ENCODE measurements at places on chromosomes 6 and 20.

GRCh38 chr20:57048027-57048869 is 218.2 kb downstream of the BMP7 start:
- no peaks in the 10 kb centered on the region for H3K27me3 ChIP-seq
- no peak overlapping the region for H3K4me3 ChIP-seq
- H3K27ac ChIP-seq = no peak overlapping the region
- no peaks in the 10 kb centered on the region for H3K36me3 ChIP-seq
- DNase-seq = peak; percentile 64

DNA sequence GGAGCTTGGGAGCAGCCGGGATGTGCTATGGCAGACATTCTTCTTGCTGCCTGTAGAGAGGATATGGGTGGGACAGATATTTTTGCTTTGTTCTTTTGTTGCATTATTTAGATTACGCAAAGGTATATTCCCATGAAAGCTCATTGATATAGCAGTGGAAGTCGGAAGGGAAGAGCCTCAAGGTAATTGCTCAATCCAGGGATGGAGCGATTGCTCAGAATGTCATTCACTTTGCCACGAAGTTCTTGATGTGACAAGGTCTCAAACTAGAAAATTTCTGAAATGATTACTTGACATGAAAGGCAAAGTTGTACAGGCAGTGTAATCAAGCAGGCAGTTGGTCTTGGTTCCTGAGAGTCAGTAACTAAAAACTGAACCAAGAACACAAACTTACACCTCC is 615.6 kb upstream of the CDH4 start:
- H3K4me3 ChIP-seq = no peak overlapping the region
- no peaks in the 10 kb centered on the region for H3K27me3 ChIP-seq
- H3K4me1 ChIP-seq = no peaks in the 10 kb centered on the region
- H3K36me3 ChIP-seq = no peaks in the 10 kb centered on the region

GRCh38 chr6:16434885-16435284 is 196.5 kb downstream of the GMPR start:
- no peaks in the 10 kb centered on the region for H3K36me3 ChIP-seq
- no peak for DNase-seq
- no peak overlapping the region for H3K4me3 ChIP-seq
- H3K27me3 ChIP-seq = no peaks in the 10 kb centered on the region
- H3K4me1 ChIP-seq = peaks cover 63% of the 10 kb centered on the region

GRCh38 chr6:11009353-11009752 is 34.8 kb downstream of the ELOVL2 start:
- H3K4me3 ChIP-seq = no peak overlapping the region
- no peak overlapping the region for H3K27ac ChIP-seq
- H3K4me1 ChIP-seq = no peaks in the 10 kb centered on the region
- peaks cover 3% of the 10 kb centered on the region for H3K27me3 ChIP-seq
- no peaks in the 10 kb centered on the region for H3K36me3 ChIP-seq

DNA sequence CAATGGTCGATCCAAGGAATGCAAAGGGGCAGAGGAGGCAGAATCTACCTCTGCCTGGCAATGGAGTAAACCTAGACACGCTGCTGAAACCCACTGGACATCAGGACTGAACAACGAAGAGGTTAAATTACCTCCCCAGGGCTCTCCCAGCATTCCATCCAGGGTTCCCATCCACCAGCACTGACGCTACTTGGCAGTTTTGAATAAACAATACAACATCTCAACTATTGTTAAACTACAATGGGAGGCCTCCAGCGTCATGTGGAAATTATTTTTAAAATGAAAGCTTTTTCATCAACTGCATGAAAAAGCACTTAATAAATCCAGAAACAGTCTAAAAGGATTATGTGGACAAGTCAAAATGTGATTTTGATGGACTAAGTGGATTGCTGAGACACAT is 96.8 kb upstream of the NHSL1 start:
- no peaks in the 10 kb centered on the region for H3K27me3 ChIP-seq
- DNase-seq = no peak
- no peaks in the 10 kb centered on the region for H3K4me1 ChIP-seq
- no peak overlapping the region for H3K27ac ChIP-seq

DNA sequence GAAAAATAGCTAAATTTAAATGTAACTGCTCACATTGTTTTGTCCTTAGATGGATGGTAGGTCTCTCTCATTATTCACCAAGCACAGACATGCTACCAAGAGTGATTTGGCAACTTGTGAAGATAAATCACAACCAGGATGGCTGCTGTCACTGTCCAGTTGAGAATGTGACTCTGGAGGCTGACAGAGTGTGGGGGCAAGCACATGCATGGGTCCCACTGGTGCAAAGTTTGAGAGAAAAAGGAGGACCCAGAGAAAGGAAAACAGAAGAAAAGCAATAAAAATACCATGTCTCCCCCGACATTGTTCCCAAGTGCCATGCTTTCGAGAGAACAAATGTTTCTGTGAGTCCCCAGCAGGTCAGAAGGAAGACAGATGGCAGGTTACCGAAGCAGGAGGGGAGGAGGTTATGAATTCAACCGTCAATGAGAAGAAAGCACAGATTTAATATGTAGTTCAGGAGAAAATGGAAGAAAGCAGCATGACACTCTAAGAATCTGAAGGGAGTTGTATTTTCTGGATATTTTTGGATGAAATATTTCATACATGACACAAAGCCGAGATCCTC is 73.0 kb upstream of the TSHZ2 start:
- no peak for DNase-seq
- H3K36me3 ChIP-seq = no peaks in the 10 kb centered on the region
- H3K27ac ChIP-seq = no peak overlapping the region
- no peaks in the 10 kb centered on the region for H3K4me1 ChIP-seq
- H3K4me3 ChIP-seq = no peak overlapping the region

- no peak overlapping the region for H3K27ac ChIP-seq
- H3K36me3 ChIP-seq = no peaks in the 10 kb centered on the region
- no peaks in the 10 kb centered on the region for H3K27me3 ChIP-seq
- H3K4me1 ChIP-seq = peaks cover 10% of the 10 kb centered on the region
- H3K4me3 ChIP-seq = no peak overlapping the region
- no peak for DNase-seq
Observed at GRCh38 chr6:157097255-157097955, 225.9 kb downstream of the TMEM242 start.

- no peaks in the 10 kb centered on the region for H3K36me3 ChIP-seq
- no peak overlapping the region for H3K27ac ChIP-seq
- no peaks in the 10 kb centered on the region for H3K27me3 ChIP-seq
- peak; percentile 52 for DNase-seq
Observed at GRCh38 chr6:170096191-170096802, 194.6 kb downstream of the DLL1 start.

GRCh38 chr6:160050022-160050421 is 71.6 kb upstream of the SLC22A1 start:
- H3K36me3 ChIP-seq = peaks cover 24% of the 10 kb centered on the region
- no peak overlapping the region for H3K4me3 ChIP-seq
- no peak overlapping the region for H3K27ac ChIP-seq
- no peaks in the 10 kb centered on the region for H3K4me1 ChIP-seq
- DNase-seq = no peak

- peak overlapping the region; percentile 98 for H3K27ac ChIP-seq
- DNase-seq = peak; percentile 76
- H3K4me1 ChIP-seq = no peaks in the 10 kb centered on the region
- peak overlapping the region; percentile 95 for H3K4me3 ChIP-seq
- no peaks in the 10 kb centered on the region for H3K27me3 ChIP-seq
- peaks cover 13% of the 10 kb centered on the region for H3K36me3 ChIP-seq
Observed at GRCh38 chr20:23362392-23363256, 642 bp downstream of the GZF1 start.

DNA sequence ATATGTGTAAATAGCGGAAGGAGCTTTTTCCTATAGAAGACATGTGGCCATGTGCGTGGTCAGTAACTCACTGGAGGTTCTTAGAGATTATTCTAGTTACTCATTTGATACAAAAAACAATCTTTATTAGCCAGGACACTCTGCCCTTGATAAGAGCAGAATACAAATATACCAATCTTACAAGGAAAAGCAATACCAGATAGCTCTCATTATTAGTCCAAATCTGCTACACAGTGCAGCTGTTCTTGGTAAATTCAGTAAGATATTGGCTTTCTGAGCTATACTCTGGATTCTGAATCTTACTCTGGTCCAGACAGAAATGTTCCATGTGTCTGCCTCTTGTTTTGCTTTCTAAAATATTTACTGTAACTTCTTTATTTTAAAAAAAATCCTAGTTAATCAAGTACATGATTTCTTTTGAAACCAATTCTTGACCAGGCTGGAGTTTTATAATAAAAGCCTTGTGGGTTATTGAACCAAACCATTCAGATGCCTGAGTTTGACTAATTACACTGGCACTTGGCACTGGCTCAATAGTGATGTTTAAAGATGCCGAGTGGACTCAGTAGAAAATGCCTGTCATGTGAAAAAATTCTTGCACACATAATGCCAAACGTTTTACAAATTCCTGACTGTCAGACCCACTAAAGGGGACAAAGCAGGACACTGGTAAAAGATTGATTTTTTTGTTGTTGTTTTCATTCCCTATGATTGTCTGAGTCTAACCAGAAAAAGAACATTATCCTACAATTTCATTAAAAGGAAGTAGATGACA is 242.8 kb upstream of the TCF21 start:
- H3K4me1 ChIP-seq = no peaks in the 10 kb centered on the region
- H3K27ac ChIP-seq = no peak overlapping the region
- H3K27me3 ChIP-seq = peaks cover 3% of the 10 kb centered on the region
- no peak overlapping the region for H3K4me3 ChIP-seq
- H3K36me3 ChIP-seq = no peaks in the 10 kb centered on the region

DNA sequence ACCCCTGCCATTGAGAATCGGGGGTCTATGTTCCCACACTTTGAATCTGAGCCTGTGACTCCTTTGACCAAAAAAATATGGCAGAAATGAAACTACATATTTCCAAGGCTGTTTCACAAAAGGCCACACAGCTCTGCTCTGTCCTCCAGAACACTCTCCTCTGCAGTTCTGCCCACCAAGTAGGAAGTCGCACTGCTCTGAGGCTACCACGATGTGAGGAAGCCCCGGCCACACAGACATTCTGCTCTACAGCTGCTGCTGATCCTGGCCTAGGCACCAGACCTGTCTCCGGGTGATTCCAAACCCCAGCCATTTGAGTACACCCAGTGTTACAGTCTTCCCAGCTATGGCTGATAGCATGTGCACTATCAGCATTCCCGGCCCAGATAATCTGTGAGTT is 85.1 kb downstream of the LYRM4 start:
- H3K4me3 ChIP-seq = no peak overlapping the region
- no peak for DNase-seq
- no peaks in the 10 kb centered on the region for H3K36me3 ChIP-seq
- H3K4me1 ChIP-seq = no peaks in the 10 kb centered on the region
- H3K27ac ChIP-seq = no peak overlapping the region

DNA sequence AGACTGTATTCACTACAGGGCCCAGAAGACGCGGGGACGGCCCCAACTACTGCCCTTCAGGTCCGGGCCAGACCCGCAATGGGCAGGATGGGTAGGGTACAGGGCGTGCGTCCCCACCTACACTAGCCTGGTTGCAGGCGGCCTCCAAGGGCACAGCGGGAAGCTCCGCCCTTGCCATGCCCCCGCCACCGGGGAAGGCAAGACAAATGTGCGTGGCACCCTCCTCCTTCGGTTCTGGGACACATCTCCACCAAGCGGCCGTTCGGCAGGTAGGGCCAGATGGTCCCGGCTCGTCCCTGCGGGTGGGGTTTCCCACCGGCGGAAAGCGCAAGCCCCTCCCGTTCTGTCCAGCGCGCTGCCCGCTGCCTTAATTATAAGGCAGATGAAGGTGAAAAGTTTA is 5.6 kb downstream of the NXT1 start:
- no peak overlapping the region for H3K4me3 ChIP-seq
- peaks cover 22% of the 10 kb centered on the region for H3K36me3 ChIP-seq
- no peaks in the 10 kb centered on the region for H3K27me3 ChIP-seq
- no peaks in the 10 kb centered on the region for H3K4me1 ChIP-seq
- DNase-seq = no peak

DNA sequence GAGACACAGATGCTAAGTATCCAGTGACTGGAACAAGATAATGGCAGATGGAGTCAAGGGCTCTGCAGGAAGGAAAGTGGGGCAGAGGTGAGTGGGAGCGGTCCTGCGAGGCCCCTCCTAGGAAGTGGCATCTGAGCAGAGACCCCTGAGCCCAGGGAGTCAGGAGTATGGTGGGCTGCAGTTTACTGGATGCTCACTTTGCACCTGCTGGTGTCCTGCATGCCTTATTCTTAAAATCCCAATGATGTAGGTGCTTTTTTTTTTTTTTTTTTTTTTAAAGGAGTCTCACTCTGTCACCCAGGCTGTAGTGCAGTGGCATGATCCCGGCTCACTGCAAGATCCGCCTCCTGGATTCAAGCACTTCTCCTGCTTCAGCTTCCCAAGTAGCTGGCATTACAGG is 5.6 kb downstream of the CEBPB start:
- no peaks in the 10 kb centered on the region for H3K27me3 ChIP-seq
- no peak overlapping the region for H3K27ac ChIP-seq
- H3K36me3 ChIP-seq = no peaks in the 10 kb centered on the region
- peaks cover 19% of the 10 kb centered on the region for H3K4me1 ChIP-seq
- DNase-seq = peak; percentile 72
- H3K4me3 ChIP-seq = no peak overlapping the region

- no peak overlapping the region for H3K4me3 ChIP-seq
- H3K27me3 ChIP-seq = no peaks in the 10 kb centered on the region
Observed at GRCh38 chr6:4950836-4951533, 52.9 kb downstream of the RPP40 start.

GRCh38 chr6:94175465-94175864 is 756.1 kb upstream of the EPHA7 start:
- no peak overlapping the region for H3K4me3 ChIP-seq
- no peaks in the 10 kb centered on the region for H3K27me3 ChIP-seq
- H3K36me3 ChIP-seq = no peaks in the 10 kb centered on the region
- no peaks in the 10 kb centered on the region for H3K4me1 ChIP-seq
- DNase-seq = no peak
- no peak overlapping the region for H3K27ac ChIP-seq
